ENCODE measurements at places on chromosomes 6 and 20.

DNA sequence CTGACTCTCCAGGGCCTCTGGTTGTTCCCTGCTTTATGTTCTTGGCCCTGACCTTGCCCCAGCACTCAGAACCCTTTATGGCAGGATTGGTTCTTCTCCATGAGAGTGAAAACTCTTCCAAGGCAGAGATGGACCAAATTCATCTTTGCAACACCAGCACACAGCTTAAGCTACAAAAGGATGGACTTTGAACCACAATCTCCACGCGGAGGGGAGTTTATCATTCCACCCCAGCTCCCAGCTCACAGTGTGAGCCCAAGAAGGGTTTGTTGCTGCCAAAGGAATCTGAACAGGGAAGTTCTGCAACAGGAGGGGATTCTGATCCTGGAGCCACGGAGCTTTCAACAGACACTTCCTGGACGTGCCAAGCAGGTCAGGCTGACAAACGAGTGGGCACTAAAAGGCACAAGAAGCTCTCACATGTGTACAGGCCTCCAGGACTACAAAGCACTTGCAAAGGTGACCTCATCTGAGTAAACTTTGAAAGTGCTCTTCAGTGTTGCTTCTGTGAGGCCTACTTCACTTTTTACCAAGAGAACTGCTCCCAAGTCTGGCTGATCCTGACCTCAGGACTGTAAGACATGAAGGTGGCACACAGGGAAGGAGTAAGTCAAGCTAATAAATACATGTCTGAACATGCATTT lies 8.9 kb downstream of the FITM2 start:
- no peak for DNase-seq

- DNase-seq: no peak
Observed at GRCh38 chr6:95249175-95249574, 328.2 kb upstream of the MANEA start.

GRCh38 chr6:73520688-73521350 lies at the start of gene EEF1A1:
TSS of gene EEF1A1 (minus strand) at chr6:73521032. CDS start at chr6:73520026, 1,006 bp downstream.
- peak; percentile 98 for DNase-seq

DNA sequence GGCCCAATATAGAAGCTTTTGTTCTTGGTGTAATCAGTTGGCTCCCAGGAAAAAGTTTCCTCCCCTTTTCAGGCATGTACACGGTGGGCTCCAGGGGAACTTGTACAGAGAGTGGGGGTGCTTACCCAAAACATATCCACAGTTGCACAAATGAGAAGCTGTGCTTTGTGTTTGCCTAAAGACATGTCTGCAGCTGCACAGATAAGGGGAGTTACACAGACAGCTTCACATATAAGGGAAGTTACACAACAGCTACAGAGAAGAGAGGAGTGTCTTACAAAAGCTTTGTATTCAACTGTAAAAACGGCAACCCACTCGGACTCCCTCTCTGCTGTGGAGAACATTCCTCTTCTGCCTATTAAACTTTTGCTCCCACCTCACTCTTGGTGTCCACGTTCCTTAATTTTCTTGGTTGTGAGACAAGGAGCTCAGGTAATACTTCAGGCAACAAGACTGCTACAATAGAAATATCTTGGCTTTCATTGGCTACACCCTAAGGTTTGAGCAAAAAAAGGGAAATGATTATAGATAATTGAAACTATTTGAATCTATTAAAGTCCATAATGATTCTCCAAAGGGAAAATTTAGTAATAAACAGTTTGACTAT lies 7.4 kb upstream of the PNRC1 start:
- no peak for DNase-seq

DNA sequence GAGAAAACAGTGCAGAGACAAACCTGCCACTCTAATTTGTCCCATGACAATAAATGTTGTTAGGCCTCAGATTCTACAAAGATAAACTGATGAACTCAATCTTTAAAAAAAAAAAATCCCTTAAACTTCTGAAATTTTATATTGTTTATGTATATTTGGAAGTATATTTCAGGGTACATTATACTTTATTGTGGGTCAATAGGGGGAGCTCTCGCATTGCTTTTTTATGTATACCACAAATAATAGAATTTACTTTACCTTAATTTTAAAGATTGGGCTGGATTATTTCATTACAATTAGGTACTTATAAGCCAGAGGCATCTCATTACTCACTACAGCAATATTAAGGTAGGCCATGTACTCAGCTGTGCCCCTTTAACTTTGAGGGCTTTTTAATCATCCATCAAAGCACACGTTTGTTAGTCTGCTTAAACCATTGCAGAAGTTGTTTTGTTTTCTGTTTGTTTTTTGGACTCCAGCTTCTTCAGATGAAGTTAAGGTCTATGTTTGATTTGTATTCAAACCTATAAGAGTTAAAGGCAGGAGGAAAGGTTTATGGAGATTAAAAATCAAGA lies 56.3 kb upstream of the EYA4 start:
- DNase-seq: peak; percentile 7

DNA sequence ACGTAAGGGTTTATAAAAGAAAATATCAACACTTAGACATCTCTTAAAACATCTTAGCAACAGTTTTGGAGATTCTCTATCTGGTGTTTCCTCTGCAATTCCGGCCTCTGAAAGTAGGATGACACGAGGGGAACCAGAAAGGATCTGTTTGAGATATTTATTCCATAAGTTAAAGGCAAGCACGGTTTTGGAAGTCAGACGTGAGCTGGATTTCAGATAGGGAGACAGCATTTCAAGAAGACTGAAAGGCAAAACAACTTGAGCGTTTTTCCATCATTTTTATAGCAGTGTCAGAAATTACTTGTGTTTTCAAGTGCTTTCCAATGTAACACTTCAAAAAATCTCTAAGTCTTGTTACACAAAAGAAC lies 52.9 kb upstream of the BTN3A2 start:
- DNase-seq: no peak

DNA sequence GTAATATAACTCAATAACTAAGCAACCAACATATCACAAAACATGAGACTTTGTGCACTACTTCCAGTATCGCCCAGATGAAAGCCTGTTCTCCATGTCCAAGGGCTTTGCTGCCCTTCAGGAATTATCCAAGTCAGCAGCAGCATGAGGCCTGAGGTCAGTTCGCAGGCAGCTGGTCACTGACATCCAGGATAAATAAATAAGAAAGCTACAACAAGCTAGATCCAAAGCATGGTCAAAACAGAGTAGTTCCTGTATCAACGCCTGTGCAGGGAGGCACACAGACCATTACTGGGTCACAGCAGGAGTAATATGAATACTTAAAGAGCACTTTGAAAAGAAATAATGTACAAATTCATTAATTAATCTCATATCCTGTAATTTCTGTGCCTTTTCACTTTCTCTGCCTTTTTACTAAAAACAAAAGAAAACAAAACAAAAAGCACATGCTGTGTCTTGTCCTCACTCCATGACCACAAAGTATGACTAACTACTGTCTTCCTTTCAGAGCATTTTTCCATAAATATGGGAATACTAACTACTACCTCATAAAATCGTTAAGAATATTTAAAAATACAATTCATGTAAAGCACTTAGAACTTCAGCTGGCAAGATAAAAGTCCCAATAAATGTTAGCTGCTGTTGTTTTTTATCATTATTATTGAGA lies 374.9 kb upstream of the IRAK1BP1 start:
- peak; percentile 21 for DNase-seq

DNA sequence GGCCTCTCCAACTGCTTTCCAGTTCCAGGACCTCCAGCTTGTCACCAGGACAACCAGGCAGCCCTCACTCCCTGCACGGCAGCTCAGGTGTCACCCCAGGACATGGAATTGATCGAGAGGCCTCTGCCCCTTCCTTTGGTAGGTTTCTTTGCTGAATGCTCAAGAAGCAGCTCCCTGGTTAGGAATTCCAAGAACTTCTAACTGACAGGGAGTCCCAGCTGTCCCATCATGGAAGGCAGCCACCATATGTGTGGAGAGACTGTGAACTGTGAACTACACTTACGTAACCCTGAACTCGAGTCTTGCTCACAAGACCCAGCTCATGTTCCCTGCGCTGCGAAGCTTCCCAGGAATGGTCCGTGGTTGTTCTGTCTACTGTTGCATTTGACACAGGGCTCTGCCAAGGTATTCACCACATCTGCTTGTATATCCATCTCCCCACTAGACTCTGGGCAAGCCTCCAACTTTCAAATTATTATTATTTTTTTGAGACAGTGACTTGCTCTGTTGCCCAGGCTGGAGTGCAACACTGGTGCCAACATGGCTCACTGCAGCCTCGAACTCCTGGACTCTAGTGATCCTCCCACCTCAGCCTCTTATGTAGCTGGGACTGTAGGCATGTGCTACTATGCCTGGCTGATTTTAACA lies 35.7 kb downstream of the MGME1 start:
- DNase-seq: no peak

- DNase-seq: no peak
Observed at GRCh38 chr6:39213195-39213920, 15.9 kb downstream of the KCNK5 start.

DNA sequence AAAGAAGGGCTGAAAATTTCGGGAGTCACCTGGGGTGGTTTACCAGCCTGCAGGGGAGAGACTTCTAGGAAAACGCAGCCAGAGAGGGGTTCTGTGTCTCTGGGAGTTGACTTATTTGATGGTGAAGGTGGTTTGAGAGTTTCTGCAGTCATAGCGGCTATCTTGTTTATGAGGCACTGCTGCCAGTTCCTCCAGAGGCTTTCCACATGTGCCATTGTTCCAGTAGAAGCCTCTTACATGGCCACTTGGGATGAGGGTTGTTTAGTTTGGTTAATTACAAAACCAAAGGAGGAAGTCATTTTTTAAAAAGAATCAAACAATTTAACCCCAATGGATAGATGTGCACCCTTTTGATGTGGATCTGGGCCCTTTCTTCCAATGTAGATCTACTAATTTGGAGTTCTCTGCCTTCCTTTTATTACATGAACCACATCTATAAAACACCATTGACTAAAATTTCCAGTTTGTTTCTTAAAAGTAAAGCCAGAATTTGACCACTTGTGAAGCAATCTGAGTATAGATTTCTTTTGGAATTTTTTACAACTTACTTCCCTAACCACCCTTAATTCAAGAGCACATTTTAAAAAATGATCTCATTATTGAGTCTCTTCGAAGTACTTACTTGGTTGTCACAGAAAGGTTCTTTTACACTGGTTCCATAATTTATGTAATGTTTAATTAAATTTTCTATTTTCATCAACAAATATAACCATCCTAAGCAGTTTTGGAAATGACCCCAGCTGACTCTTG lies 97.6 kb downstream of the TCP11 start:
- DNase-seq: no peak

DNA sequence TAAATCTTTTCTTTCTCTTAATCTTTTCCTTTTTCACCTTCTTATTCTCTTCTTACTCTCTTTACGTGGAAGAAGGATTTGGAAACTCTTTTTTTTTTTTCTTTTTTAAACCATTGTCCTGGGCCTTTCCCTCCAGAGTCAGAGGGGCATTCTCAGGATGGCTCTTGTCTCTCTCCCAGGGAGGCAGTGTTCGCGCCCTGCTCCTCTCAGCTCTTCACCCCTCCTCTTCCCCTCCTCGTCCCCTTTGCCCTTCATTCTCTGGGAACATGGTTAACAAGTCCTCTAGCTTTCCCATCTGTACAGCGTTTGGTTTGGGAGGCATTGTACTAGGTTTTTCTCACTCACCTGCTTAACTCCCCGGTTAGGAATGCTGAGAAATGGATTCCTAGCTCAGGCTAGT lies 52.0 kb upstream of the TFB1M start:
- no peak for DNase-seq

- no peak for DNase-seq
Observed at GRCh38 chr6:2102316-2102883, 143.0 kb downstream of the GMDS start.

- no peak for DNase-seq
Observed at GRCh38 chr20:53995949-53996348, 74.4 kb downstream of the BCAS1 start.

DNA sequence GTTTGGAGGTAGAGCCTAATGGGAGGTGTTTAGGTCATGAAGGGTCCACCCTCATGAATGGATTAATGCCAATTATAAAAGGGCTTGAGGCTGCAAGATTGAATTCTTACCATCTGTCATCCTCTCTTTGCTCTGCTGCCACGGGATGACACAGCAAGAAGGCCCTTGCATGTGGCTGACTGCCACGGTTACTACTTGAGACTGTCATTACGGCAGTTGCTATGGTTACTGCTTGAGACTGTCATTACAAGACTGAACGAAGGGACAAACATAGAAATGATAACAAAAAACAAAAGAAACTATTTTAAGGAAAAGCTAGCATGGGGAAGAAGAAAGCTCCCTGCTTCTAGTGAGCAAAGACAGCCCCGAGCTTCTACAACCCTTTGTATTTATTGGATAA lies 715.0 kb downstream of the TFAP2A start:
- DNase-seq: no peak

Measured in RWPE1 (cell line).